Activated naive CD8-positive, alpha-beta T cell treated with anti-CD3 and anti-CD28 coated beads for 36 hours (primary cell): ENCODE measurements at places on chromosomes 5 and 9.
A peak's percentile ranks its signal among the peaks of the same experiment; 100 is the strongest.

GRCh38 chr5:6273090-6273735, 105.1 kb downstream of the MED10 start:
- DNase-seq: no peak

- DNase-seq: no peak
Measured at GRCh38 chr9:72407114-72407513, 42.1 kb upstream of the ZFAND5 start.

DNA sequence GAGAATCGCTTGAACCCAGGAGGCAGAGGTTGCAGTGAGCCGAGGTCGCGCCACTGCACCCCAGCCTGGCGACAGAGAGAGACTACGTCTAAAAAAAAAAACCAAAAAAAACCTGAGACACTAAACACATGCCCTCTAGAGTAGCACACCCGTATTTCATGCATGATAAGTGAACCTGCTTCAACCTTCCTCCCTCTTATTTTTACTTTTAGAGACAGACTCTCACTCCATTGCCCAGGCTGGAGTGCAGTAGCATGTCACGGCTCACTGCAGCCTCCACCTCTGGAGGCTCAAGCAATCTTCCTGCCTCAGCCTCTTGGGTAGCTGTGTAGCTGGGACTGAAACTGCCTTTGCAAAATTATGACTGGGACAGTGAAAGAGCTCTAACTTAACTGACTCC, 17.6 kb upstream of the NANS start:
- DNase-seq: no peak

DNA sequence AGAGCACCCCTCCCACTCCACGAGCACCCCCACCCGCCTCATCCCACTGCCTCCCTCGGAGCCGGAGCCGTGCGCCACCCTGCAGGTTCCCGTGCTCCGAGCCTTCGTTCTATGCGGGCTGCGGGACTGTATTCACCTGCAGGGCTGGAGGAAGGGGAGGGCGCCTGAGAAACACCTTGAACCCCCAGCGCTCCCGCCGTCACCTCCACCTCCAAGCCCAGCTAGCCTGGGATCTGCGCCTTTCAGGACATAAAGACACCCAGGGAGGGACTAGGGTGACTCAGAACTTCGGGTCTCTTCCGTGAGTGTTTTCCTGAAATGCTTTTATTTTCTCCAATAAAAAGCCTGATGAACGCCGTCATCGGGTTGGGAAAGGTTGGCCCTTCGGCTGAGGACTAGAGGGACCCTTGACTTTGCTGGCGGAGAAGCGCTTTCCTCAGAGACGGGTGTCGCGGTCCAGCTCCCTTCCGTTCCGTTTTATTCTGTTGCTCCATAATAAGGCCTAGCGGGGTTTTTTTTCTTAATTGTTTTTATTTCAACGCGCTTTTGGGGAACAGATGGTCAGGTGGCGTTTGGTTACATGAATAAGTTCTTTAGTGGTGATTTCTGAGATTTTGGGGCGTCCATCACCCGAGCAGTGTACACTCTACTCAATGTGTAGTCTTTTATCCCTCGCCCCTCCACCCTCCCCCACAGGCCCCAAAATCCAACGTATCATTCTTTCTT, 4.6 kb downstream of the TLX3 start:
- no peak for DNase-seq

GRCh38 chr5:176540956-176541337, 3.7 kb upstream of the RNF44 start:
- DNase-seq: peak; percentile 48

- DNase-seq: no peak
Measured at GRCh38 chr5:145697251-145697990, 137.7 kb downstream of the PRELID2 start.

DNA sequence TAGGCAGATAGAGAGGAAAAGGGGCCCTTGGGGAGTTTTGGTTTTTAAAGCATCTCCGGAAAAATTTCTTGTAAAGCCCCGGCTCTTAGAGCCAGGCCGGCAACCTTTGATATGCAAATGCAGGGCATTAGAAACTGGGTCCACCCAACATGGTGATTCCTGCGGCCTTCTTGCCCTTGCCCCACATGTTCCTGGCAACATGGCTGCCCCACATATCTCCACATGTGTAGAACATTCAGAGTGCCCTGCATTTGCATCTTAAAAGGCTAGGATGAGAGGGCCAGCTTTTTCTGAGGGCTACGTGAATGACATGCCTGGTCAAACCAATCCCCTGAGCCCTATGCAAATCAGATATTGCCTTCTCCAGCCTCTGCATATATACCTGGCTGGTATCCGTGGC, 5.0 kb upstream of the SNAPC3 start:
- no peak for DNase-seq
